Suprapubic skin (tissue), 4 donors: ENCODE measurements at places on chromosomes 12 and 14. TPM values are rescaled to one million over a fixed set of nuclear protein-coding genes. Genes with fewer than 3 reads are reported as not detected.

DNA sequence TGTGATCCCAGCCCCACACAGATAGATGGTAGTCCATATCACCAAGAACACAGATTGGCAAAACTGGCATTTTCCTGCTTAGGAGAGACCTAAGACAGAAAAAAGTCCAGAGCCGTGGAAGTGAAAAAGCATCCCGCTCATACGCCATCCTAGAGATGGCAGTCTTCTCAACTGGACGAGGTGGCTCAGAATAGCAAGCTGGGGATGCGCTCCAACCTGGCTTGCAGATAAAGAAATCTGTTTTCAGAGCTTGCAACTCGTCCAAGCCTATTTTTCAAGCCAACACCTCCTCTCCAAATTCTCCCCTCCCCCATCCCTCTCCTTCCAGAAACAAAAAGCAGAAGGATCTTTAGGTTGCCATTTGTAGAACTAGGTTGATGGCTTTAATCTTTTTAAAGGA lies 74.3 kb upstream of the OTX2 start:
- no peaks in the 10 kb centered on the region for H3K4me1 ChIP-seq
- DNase-seq = no peak
- no peak overlapping the region for H3K27ac ChIP-seq
- no peaks in the 10 kb centered on the region for H3K27me3 ChIP-seq
- no peaks in the 10 kb centered on the region for H3K36me3 ChIP-seq

DNA sequence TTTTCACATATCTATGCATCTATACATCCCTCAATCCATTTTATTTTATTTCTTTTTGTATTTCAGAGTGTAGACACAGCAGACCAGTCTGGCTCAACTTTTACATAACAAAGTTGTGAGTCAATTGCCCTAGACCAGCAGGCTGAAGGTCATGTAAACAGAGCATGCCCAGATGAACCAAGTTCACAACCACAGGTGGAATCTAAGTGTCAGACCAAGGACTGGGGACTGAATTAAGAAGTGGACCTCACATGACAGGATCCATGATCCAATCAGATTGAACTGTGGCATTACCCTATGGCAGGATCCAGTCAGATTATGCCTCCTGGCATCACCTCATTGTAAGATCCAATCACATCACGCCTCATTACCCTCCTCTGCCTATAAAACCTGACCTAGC lies 455.8 kb downstream of the SOX5 start:
- no peaks in the 10 kb centered on the region for H3K36me3 ChIP-seq
- H3K27ac ChIP-seq = no peak overlapping the region

DNA sequence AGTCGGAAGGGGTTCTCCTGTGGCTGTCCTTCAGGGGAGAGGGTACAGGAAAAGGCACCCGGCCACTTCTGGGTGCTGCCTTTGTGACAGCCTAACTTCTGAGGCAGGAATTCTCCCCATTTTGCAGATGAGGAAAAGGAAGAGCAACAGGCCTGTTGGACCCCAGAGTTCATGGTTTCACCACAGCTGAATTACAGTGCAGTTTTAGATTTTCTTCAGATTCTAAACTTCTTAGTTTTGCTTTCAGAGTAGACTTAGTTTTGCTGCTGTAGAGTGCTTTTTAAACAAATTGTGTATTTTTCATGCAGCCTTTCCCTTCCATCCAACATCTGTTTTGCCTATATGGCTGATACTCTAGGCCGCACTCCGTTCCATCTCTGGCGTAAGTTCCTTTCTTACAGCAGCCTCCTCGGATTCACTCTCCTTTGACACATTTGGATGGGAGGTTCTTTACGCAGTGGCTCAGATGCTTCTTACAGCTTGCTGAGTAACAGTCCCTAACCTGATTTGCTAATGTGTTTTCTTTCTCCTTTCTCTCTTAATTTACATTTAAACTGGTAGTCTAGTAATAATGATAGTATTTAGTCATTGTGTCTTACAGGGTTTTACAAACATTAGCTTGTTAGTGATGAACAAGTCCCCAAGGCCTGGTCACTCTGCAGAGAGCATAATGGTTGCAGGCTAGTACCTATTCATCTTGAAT lies 7.8 kb downstream of the TRAF3 start:
- no peak overlapping the region for H3K4me3 ChIP-seq
- no peaks in the 10 kb centered on the region for H3K27me3 ChIP-seq
- no peak overlapping the region for H3K27ac ChIP-seq
- H3K36me3 ChIP-seq = no peaks in the 10 kb centered on the region

DNA sequence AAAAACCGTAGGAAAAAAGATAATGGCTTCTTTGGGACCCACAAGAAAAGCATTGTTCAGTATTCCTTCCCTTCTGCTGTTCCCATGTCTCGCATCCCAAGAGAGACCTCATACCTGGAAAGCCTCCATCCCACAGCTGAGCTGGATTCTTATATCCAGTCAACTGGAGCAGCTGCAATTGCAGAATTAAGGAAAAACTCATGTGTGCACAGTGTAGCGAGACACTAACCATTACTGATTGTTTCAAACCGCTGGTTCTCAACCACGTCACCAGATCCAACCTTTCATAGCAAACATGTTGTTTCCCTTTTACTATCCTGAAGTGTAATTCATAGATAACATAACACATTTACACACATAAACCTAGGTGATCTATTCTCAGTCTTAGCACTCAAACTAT lies 5.5 kb upstream of the RNASE10 start:
- no peak for DNase-seq
- peaks cover 7% of the 10 kb centered on the region for H3K4me1 ChIP-seq
- no peaks in the 10 kb centered on the region for H3K36me3 ChIP-seq
- no peak overlapping the region for H3K4me3 ChIP-seq
- H3K27ac ChIP-seq = no peak overlapping the region
- H3K27me3 ChIP-seq = no peaks in the 10 kb centered on the region

Gene GPR84
- total RNA-seq = 0.52 TPM

GRCh38 chr14:21203470-21204166 lies 47.8 kb upstream of the OR5AU1 start:
- H3K36me3 ChIP-seq = peaks cover 37% of the 10 kb centered on the region
- H3K27ac ChIP-seq = no peak overlapping the region
- no peaks in the 10 kb centered on the region for H3K27me3 ChIP-seq
- H3K4me3 ChIP-seq = no peak overlapping the region
- no peak for DNase-seq

Gene NFE2
- total RNA-seq = 8.6 TPM

DNA sequence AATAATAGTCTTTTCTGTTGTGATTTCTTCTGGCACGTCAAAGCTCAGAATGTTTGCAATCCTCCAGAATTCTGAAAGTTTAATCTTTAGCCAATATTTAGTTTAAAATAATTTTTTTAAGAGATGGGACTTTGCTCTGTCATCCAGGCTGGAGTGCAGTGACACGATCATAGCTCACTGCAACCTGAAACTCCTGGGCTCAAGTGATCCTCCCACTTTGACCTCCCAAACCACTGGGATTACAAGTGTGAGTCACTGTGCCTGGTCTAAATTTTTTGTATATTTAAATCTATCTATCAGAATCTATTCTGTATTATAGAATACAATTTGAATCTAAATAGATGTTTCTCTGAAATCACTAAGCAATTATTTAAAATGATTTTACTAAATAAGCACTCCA lies 572.7 kb downstream of the VRK1 start:
- no peak overlapping the region for H3K4me3 ChIP-seq
- no peaks in the 10 kb centered on the region for H3K36me3 ChIP-seq
- DNase-seq = no peak
- H3K27me3 ChIP-seq = peaks cover 6% of the 10 kb centered on the region
- H3K27ac ChIP-seq = no peak overlapping the region

DNA sequence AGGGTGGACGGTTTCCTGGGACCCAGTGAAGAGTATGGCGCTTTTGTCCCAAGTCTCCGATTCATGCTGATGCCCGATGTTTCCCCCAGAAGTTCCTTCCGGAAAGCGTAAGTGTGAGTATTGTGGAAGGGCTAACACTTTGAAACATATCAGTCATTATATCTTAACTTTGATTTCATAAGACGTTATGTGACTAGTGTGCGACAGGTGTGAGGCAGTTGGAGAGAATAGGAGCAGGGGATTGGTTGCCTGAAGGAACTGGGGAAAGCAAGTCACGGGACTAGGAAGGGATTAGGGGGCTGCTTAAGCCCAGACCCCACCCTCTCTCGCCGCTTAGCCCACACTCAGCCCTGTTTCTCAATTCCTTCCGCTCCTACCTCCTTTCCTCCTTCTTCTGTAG lies 154.9 kb downstream of the CHST11 start:
- no peaks in the 10 kb centered on the region for H3K36me3 ChIP-seq
- DNase-seq = no peak
- no peak overlapping the region for H3K4me3 ChIP-seq

GRCh38 chr14:84036840-84037239 lies 1493.1 kb upstream of the FLRT2 start:
- no peaks in the 10 kb centered on the region for H3K36me3 ChIP-seq
- H3K4me3 ChIP-seq = no peak overlapping the region
- DNase-seq = no peak
- H3K27me3 ChIP-seq = no peaks in the 10 kb centered on the region
- H3K4me1 ChIP-seq = peaks cover 6% of the 10 kb centered on the region
- no peak overlapping the region for H3K27ac ChIP-seq

Gene FAM186B
- not detected for total RNA-seq

GRCh38 chr14:71113376-71113775 lies 206.1 kb downstream of the PCNX1 start:
- DNase-seq = no peak
- peaks cover 25% of the 10 kb centered on the region for H3K36me3 ChIP-seq
- peaks cover 5% of the 10 kb centered on the region for H3K4me1 ChIP-seq
- H3K4me3 ChIP-seq = no peak overlapping the region
- no peak overlapping the region for H3K27ac ChIP-seq

DNA sequence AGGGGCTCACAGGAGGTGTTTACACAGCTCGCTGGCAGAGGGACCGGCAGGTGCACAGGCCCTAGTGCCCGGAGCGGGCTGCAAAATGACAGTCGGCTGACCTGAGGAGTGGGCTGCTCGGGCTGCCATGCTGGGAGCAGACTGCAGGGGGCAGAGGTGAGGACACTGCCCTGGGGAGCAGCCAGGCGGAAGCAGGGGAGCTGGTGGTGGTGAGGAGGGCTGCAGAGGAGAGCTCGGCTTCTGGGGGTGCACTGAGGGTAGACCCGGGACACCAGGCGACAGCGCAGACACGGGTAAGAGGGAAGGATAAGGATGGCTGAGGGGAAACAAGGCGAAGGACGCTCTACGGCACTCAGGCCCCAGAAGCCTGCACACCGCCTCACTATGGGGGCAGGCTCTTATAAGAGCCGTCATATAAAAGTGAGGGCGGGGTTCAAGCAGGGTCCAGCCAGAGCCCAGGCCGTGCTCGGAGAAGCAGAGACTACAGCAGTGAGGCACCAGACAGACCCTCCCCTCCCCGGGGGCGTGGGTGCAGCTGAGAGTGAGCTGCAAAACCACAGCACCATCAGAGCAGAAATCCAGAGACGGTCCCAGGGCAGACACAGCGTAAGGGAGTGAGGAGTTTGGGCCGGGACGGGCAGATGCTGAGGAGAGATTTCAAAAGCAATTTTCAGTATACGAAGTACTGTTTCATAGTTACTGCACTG lies 62.5 kb downstream of the CCDC88C start:
- H3K27ac ChIP-seq = no peak overlapping the region
- H3K36me3 ChIP-seq = no peaks in the 10 kb centered on the region
- H3K4me3 ChIP-seq = no peak overlapping the region
- H3K4me1 ChIP-seq = peaks cover 16% of the 10 kb centered on the region

Gene TROAP
- 4.0 TPM for total RNA-seq

Gene GDF3
- total RNA-seq = not detected

- H3K27ac ChIP-seq = no peak overlapping the region
- no peaks in the 10 kb centered on the region for H3K27me3 ChIP-seq
- H3K36me3 ChIP-seq = peaks cover 3% of the 10 kb centered on the region
- H3K4me1 ChIP-seq = peaks cover 40% of the 10 kb centered on the region
- DNase-seq = no peak
Measured at GRCh38 chr14:61531465-61532122, 163.7 kb upstream of the HIF1A start.

- no peak overlapping the region for H3K4me3 ChIP-seq
- no peaks in the 10 kb centered on the region for H3K4me1 ChIP-seq
- H3K27me3 ChIP-seq = peaks cover 54% of the 10 kb centered on the region
- H3K27ac ChIP-seq = no peak overlapping the region
- H3K36me3 ChIP-seq = no peaks in the 10 kb centered on the region
Measured at GRCh38 chr12:113978080-113978479, 12.0 kb upstream of the RBM19 start.

DNA sequence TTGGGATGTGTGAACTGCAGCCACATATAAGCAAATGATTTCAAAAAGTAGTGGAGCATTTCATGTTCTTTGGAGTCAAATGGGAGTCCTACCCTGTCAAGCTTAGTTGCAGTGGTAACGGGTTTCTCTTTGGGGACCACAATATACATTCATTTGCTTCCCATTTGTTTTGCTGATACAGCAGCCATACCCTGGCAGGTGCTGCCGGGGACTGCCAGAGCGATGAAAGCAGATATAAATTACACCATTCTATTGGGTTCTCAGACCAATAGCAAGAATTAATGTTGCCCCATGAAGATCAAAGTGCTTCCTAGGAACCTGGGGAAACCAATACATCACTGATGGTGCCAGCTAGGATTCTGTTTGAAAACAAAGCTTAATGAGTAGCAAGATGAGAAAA lies 1621.5 kb upstream of the FLRT2 start:
- no peaks in the 10 kb centered on the region for H3K27me3 ChIP-seq
- H3K4me3 ChIP-seq = no peak overlapping the region
- H3K27ac ChIP-seq = no peak overlapping the region
- no peaks in the 10 kb centered on the region for H3K4me1 ChIP-seq
- no peak for DNase-seq
- no peaks in the 10 kb centered on the region for H3K36me3 ChIP-seq

Gene FERMT2
- 16.2 TPM for total RNA-seq

Gene LRTM2
- total RNA-seq = not detected

Gene RERG
- total RNA-seq = 23.9 TPM

DNA sequence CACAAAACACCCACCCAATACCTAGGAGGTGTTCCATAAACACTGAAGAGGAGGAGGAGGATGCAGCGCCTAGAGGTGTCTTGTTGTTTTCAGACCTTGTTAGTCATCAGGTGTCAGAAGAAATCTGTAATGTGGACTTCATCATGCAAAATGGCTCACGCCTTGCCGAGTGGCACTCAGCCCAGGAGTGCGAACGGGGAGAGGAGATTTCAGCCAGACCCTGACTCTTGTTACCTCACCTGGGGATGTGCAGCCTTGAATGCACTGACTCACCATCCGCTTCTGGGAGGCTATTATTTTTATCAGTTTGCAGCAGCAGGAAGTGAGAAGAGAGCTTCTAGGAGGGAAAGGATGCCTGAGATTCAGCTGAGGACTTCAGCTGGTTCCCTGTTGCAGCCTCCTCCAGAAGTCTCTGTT lies 48.2 kb upstream of the PLXNC1 start:
- no peak for DNase-seq
- no peaks in the 10 kb centered on the region for H3K36me3 ChIP-seq
- no peaks in the 10 kb centered on the region for H3K27me3 ChIP-seq
- peak overlapping the region; percentile 57 for H3K4me3 ChIP-seq
